Uterus (tissue), 4 donors: ENCODE measurements at places on chromosomes 4 and X. TPM values are rescaled to one million over a fixed set of nuclear protein-coding genes. Genes with fewer than 3 reads are reported as not detected.
A peak's percentile ranks its signal among the peaks of the same experiment; 100 is the strongest.

- DNase-seq = no peak
These were observed 29.3 kb upstream of the LRAT start for GRCh38 chr4:154714339-154715040.

DNA sequence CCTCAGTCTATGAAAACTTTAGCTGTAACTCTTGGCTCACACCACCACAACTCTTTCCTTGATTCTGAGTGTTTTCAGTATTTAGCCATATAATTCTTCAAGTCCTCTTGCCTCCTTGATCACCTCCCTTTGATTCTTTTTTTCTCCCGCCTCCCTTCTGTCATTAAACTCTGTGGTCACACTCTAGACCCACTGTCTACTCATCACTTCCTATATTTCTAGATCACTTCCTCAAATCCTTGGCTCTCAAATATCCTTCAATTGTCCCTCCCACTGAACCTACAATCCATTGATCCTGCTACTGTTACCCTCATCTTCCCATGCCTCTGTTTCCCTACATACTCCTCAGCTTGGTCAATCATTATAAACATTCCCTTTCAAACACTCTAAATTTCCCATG, 12.4 kb upstream of the CXXC4 start:
- no peak for DNase-seq

DNA sequence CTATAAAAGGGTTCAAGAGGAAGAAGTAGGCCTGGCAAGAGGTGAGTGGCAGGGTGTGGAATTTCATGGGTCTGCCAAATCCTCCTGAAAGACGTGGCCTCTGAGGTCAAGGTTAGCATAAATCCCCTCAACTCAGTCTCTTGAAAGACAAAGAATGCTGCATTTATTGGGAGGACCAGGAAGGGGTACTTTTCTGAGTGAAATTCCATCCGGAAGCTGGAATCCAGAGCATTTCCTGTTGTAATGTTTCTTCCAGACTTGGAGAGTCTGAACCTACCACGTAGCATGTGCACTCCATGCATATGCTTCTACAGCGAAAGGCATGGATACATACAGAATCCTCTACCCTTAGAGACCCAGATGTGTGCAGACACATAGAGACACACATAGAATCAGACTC, 13.4 kb upstream of the FGD1 start:
- no peak for DNase-seq

GRCh38 chr4:23837371-23837770, 52.5 kb downstream of the PPARGC1A start:
- DNase-seq = no peak

- no peak for DNase-seq
These were observed 670.5 kb downstream of the GABRG1 start for GRCh38 chr4:45453258-45453853.

DNA sequence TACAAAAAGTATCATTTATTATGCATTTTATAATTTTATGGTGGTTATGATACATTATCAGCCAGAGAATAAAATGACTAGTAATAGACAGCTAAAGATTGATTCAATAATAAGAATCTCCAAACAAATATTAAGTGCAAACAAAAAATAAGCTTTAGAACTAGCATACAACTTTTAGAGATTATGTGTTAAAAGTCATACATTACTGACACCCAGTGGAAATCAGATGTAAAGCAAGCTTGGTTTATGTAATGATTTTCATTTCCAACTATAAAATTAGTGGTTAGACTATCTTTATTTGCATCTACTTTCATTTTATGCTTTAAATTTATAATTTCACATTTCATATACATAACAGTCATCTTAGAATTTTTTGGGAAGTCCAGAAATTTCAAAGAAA, 57.7 kb downstream of the IL13RA2 start:
- no peak for DNase-seq

- no peak for DNase-seq
These were observed 1017.2 kb downstream of the SH3BGRL start for GRCh38 chrX:82219129-82219528.

- no peak for DNase-seq
These were observed 601.4 kb upstream of the AADAT start for GRCh38 chr4:170691168-170691567.

GRCh38 chrX:107978707-107979307, 3.4 kb downstream of the TEX13B start:
- DNase-seq = no peak

GRCh38 chr4:15893962-15894361, 44.6 kb downstream of the FGFBP1 start:
- DNase-seq = no peak

DNA sequence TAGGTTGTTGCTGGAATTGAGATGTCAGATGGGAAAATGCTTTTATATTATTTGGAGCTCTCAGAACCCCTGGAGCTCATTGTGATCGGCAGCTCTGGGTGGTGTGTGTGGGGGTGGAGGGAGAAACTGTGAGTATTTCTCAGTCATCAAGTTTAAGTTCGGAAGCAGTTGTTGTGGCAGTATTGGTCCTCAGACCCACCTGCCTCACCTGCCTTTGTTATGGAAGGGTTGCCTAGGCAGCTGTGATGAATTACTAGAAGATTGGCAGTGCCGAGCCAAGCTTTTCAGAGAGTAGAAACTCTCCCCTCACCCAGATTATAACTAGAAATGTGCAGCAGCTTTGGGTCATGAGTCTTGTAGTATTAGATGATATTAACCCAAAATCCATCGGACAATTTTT, 9.5 kb downstream of the IGSF1 start:
- DNase-seq = no peak

DNA sequence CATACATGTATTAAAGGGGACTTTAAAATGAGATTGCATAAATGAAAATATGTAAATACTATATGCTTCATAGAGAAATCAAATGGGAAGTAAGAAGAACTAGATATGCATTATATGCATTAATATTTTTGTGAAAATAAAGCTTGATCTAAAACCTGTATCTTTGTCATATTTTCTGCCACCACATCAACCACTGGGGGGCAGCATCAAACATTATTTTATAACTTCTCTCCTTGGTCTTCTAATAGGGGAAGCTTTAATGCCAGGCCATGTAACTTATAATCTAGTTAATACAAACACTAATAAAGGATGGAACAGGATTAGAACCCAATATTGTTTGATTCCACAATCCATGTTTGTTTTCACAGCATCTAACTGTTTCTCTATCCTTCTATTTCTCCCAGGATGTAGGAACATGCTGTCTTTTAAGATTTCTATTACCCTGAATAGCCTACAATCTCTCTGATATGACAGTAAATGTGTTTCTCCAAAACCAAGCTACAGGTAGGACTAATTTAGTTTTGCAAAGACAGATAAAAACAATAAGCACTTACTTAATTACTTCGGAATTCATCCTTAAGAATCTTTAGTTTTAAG, 10.0 kb downstream of the QRFPR start:
- peak; percentile 24 for DNase-seq

DNAAF6 gene
- not detected for total RNA-seq

TGIF2LX gene
- not detected for total RNA-seq

RS1 gene
- not detected for total RNA-seq

CCDC149 gene
- 35.0 TPM for total RNA-seq

HMGN5 gene
- total RNA-seq = 10.3 TPM

PARM1 gene
- total RNA-seq = 28.2 TPM

TEX13D gene
- total RNA-seq = not detected
